ENCODE measurements at places on chromosomes 11 and 22.

DNA sequence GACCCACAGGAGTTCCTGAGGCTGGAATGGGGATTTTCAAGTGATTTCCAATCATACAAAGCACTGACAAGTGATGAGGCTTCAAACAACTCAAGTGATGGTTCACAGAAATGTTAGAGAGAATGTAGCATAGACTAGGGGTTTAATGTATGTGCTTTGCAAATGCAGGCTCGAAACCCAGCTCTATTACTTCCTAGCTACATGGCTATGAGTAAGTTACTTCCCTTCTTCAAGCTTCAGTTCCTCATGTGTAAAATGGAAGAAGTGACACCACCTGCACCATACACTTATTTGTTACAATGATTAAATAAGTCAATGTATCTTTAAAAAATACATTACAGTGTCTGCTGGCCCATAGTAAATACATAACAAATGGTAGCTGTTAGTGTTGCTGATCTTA lies 139.8 kb downstream of the CCDC81 start:
- peak; percentile 44 for DNase-seq

GRCh38 chr11:30360741-30361140 lies 37.8 kb downstream of the ARL14EP start:
- DNase-seq = no peak

- no peak for DNase-seq
These were observed 729 bp upstream of the CHKB start for GRCh38 chr22:50583294-50583861.

DNA sequence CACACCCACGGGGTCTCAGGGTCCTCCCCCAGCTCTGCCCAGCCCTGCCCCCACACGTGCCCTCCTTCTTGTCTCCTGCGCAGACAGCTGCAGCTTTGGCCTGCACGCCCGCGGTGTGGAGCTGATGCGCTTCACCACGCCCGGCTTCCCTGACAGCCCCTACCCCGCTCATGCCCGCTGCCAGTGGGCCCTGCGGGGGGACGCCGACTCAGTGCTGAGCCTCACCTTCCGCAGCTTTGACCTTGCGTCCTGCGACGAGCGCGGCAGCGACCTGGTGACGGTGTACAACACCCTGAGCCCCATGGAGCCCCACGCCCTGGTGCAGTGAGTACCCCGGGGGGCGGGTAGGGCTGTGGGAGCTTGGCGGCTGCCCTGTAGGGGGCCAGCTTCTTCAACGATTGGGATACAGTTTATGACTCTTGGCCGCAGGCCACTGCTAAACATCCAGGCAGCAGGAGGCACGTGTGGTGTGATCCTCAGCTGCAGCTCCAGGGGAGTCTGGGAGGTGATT lies 30.8 kb downstream of the ST14 start:
- no peak for DNase-seq

- DNase-seq = no peak
These were observed 52.2 kb downstream of the NFAM1 start for GRCh38 chr22:42379966-42380537.

DNA sequence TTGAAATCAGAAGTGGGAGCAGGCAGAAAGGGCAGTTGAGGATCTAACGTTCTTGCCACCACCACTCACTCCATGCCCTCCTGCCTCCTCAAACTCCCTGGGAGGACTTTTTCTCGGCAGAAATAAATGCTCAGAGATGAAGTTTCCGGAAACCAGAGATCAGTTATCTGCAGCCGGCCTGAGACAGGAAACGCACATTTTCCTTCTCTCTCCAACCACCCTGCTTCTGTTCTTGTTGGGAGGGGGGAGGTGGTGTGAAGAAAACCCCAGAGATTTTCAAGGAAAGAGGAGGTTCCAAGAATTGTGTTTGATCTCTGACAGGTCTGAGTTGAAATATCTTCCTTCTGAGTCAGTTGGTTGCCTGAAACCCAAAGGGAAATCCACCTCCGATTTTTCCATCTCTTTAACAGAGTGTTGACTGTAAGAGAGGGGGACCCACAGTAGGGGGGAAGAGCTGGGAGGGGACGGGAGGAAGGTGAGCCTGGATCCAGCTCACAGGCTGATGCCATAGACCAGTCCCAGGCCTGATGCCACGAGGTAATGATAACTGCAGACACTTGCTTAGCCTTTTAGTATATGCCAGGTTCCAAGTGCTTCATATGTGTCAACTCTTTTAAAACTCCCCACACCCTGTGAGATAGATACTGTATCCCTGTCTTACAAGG lies 100.8 kb downstream of the TRAF6 start:
- no peak for DNase-seq

DNA sequence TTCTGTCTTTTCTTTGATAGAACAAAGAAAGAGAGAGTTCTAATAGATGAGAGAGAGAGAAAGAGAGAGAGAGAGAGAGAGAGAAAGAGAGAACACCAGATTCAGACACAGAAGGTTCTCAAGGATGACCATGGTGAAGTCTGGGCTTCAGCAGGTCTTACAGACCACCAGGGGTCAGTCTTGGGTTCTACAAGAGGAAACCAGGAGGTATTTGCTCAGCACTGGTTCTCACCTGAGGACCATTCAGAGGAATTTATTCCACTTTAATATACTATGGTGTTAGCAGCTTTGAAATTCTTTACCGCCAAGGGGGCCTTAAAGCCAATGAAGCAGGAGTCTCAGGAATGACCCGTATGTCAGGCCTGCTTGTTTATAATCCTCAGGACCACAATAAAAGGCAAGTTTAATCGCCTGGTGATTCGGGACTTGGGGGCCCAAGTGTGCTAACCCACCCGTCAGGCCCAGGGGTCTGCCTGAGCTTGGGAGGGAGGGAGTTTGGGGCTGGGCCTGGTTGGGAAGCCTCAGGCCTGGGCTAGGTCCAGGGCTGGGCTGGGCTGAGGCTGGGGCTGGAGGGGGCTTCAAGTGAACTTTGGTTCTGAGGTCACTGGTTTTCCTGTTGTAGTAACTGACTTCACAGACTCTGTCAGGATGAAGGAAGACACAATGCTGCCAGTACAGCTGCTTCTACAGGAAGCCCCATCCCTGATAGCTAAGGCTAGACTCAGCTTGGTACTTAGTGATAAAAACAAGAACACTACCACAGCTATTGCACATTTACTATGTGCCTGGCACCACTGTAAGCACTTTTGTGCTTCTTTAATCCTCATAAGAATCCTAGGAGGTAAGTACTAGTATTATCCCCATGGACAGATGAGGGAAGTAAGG lies 179.2 kb upstream of the ZBED5 start:
- peak; percentile 57 for DNase-seq

- DNase-seq = no peak
These were observed 133.9 kb downstream of the WNT7B start for GRCh38 chr22:45843031-45843430.

GRCh38 chr11:57514538-57515331 lies 767 bp downstream of the SLC43A1 start:
- peak; percentile 50 for DNase-seq

DNA sequence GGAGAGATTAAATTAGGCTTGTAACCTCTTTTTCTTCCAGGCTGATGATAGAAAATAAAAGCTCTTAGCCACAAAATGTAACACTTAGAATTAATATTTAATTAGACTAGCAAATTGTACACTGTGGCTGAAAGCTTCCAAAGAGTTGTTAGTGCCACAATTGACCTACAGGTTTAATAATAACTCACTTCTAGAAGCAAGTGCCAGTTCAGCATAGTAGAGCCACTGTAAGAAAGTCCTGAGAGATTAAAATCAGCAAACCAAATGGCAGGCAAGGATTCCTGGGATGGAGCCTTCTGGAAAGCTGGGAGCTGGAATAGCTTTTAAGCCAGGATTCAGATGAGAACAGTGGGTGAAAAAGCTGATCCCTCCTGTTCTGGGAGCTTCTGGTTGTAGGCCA lies 131.0 kb downstream of the ELP4 start:
- no peak for DNase-seq

DNA sequence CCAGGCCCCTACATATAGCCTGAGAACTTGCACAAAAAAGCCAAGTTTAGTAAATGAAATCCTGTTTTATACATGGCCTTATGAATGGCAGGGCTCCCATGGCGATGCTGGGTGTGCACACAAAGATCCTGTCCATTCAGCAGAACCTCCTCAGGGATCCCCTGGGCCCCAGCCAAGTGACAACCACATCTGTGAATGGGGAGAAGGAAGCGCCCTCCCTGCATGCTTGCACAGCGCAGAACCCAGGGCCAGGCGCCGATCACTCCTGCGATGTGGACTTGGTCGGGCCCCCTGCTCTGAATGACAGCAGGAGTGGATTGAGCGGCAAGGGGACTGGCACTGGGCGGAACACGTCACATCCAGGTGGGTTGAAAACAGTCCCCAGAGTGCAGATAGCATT lies 4.5 kb upstream of the CDC42EP2 start:
- no peak for DNase-seq

GRCh38 chr11:33389635-33390034 lies 132.5 kb downstream of the HIPK3 start:
- DNase-seq = no peak

DNA sequence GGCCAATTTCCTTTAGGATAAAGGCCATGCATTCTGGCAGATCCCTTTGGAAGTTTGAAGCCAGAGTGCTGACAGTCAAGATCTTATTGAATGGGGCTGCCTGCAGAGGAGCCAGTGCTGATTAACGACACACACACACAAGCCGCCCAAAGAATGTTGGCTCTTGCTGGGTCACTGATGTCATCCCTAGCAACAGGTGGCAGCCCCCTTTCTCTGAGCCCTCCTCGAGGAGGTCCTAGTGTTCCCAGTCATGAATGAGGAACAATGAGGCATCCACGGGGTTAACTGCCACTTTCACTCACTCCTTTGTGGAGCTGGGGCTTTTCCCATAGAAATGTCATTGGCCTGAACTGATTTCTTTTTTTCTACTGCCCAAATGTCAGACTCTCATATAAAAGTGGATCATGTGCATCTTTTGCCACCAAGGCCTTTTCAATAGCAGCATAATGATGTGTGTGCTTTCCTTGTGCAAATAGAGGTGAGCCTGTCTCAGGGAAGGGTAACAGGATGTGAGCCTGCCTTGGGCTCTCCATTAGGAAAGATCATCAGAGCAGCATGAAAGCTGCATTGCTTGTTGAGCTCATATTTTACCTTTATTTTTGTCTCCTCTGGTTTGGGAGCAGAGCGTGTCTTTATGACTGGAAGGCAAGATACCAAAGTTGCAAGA lies 301.8 kb upstream of the MTNR1B start:
- DNase-seq = no peak

- no peak for DNase-seq
These were observed 10.3 kb downstream of the CAT start for GRCh38 chr11:34449013-34449412.

DNA sequence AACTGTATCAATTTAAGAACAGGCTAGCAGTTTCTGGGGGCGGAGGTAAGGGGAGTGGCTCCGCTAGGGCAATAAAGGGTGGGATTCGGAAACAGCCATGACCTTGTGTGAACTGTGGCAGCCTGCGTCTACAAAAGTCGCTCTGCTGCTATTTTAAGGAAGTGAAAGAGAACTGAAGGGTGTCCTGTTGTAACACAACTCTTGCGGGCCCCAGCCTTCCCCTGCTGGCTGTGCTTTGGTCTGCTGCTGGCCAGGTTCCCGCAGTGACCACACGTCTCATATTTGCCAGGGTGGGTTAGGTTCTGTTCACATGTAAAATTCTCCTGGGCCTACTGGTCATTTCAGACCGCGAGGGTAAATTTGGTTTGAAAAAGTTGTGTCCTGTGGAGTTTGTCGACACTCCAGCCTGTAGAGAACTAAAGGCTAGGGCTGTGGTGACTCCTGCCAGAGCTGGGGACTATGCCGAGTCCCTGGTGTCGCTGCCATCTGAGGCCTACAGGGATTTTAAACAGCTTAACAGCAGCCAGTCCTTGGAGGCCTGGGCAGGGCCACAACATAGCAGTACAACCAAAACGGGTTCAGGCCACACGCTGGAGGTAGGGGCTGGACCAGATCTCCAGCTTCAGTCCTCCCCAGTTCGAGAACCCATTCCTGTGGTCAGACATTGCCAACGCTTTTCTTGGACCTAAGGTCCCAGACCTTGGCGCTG lies 1.1 kb upstream of the PPFIBP2 start:
- DNase-seq = peak; percentile 92

DNA sequence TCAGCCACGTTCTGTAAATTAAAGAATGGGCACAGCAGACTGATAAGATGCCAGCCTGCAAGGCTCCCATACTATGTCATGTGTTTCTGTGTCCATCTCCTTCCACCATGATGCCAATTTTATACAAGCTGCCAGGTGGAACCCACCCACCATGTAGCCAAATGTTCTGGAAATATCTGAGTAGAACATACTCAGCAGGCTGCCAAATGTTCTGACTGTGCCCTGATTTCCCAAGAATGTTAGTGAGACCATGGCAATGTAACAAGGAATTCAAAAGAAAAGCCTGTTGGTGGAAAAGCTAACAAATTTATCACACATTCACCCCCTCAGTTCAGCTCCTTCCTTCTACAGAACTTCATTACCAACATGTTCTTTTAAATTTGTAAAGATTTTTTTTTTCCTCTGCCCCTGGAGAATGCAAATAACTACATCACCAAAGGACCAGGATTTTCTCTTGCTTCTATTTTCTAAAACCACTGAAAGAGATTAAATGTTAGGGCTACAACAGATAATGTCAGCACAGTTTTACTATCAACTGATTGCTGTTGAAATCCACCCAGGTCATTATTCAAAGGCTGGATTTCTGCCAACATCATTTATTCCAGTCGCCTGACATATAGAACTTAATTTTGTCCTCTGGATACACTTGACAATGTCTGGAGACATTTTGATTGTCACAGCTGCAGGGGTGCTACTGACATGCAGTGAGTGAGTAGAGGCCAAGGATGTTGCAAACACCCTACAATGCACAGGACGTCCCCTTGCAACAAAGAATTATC lies 3.1 kb downstream of the DMC1 start:
- DNase-seq = no peak

DNA sequence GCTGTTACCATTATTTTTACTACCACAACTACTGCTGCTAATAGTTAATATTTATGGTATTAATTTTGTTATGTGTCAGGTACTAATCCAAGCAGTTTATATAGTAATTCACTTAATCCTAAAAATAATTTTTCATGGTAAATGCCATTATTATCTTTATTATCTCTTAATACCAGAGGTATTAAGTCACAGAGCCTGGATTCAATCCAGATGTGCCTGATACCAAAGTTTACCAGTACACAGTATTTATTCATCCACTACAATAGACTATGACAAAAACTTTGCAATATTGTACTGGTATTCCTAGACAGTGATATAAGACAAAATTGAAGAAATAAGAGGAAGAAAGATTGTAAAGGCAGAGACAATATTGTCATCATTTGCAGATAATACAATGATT lies 24.5 kb downstream of the MAP6 start:
- no peak for DNase-seq

- DNase-seq = no peak
These were observed 4.4 kb downstream of the AHNAK start for GRCh38 chr11:62542111-62542745.

DNA sequence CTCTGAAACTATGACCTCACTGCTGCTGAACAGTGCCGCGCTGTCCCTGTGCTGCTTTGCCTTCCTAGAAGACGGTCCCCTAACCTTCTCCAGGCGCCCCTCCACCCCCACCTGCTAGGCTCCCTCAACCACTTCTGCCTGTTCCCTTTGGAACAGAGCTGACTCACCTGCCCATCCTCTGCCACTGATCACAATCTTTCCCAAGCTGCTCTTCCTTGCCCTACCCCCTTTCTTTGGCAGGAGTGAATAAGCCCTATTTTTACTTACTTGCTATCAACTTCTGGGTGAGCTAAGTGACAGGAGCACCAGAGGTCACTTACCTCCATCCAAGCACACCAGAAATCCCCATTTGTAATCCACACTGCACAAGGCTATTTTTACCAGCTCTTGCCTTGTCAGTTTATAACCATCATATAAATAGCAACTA lies 116.0 kb upstream of the BID start:
- DNase-seq = no peak

All from B cell (primary cell).